Suppressor macrophage treated with lipopolysaccharide for 4 hours (primary cell): ENCODE measurements at places on chromosomes 3 and 15.
A peak's percentile ranks its signal among the peaks of the same experiment; 100 is the strongest.

DNA sequence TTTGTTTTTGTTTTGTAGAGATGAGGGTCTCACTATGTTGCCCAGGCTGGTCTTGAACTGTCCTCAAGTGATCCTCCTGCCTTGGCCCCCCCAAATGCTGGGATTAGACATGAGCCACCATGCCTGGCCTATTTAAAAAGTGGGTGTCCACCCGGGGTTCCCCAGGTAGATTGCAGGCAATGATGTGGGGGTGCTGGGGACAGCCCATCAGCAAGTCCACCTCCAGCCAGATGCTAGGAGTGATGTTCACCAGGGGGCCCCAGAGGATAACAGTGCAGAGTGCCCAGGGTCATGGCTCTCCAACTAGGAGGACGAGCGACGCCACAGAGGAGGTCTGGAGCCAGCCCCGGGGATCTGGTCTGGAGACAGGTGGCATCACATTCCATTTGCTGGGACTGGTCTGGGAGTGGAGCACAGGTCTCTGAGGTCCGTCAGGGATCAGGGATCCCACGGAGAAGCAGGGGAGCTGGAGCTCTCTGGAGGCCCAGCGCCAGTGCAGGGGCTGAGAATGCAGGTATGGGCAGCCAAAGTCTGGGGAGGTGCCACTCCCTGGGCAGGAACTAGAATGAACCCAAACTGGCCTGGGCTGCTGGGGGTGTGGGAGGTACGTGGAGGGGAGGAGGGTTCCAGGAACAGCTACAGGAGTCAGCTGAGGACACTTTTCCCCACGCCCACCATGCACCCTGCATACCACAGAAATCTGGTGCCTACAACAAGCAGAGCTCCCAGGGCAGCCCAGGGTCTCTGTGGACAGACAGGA, 51.2 kb upstream of the PCSK6 start:
- no peak for DNase-seq

DNA sequence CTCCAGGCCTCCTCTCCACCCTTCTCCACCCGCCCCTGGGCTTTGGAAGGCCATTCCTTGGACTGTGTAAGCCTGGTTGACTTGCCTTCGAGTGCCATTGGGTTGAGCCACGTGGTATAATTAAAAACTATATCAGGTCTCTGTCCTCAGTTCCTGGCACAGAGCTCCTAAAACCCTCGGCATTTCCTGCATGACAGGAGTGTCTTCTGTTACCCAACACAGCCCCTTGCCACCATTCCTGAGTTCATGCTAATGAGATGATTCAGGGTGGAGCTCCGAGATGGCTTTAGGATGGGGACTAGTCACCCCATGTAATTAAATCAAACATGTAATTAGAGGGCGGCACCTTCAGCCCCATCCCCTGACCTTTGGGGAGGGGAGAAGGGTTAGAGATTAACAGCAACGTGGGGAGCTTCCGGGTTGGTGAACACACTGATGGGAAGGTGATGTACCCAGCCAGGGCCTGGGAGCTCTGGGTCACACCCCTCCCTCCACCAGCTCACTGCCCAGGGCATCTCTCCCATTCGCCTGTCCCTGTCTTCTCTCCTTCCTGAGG, 256.4 kb downstream of the FAM43A start:
- DNase-seq = no peak

DNA sequence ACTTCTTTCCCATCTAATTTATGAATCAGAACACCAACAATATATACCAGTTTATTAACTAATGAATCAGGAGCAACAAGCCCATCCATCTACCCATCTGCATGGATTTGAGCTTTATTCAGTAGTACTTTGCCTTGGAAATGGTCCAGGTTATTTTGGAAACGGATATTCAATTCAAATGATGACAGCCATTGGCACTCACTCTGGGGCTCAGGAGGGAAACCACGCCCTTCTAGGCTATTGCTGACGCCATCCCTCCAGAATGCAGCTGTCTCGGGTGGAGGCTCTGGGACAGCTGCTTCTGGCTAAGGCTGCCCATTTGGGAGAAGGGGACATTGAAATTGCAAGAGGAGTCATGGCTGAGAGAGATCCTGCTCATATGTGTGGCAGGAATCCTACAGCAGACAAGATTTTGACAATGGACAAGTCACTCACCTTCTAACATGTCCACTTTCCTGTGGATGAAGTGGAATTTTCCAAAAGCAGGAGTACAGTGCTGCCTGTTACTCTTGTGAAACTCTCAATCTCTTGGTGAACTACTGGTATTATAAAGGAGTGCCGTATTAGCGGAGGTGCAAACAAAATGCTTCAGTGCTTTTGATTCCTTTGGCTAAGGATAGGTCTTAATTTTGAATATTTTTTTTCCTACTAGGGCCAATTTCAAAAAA, 29.3 kb upstream of the TRAK1 start:
- peak; percentile 66 for DNase-seq

GRCh38 chr15:98442379-98442833, 205.9 kb upstream of the IGF1R start:
- peak; percentile 60 for DNase-seq

DNA sequence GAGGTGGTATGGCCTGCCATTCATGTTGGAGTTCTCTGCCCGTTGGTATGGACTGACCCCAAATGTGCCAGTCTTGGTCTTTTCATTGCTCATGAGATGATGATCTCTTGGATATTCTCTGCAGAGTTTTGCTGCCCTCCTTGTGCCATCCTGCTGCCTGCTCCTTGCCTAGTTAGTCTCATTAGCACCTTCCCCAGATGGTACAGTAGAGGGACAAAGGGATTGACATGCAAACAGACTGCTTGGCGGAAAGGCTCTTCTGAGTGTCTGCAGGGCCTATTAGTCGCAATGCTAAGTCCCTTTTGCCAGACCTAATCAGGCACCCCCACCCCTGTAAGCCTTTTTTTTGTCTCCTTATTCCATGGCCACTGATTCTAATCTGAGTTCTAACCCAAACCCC, 90.6 kb downstream of the ARNT2 start:
- DNase-seq = no peak

DNA sequence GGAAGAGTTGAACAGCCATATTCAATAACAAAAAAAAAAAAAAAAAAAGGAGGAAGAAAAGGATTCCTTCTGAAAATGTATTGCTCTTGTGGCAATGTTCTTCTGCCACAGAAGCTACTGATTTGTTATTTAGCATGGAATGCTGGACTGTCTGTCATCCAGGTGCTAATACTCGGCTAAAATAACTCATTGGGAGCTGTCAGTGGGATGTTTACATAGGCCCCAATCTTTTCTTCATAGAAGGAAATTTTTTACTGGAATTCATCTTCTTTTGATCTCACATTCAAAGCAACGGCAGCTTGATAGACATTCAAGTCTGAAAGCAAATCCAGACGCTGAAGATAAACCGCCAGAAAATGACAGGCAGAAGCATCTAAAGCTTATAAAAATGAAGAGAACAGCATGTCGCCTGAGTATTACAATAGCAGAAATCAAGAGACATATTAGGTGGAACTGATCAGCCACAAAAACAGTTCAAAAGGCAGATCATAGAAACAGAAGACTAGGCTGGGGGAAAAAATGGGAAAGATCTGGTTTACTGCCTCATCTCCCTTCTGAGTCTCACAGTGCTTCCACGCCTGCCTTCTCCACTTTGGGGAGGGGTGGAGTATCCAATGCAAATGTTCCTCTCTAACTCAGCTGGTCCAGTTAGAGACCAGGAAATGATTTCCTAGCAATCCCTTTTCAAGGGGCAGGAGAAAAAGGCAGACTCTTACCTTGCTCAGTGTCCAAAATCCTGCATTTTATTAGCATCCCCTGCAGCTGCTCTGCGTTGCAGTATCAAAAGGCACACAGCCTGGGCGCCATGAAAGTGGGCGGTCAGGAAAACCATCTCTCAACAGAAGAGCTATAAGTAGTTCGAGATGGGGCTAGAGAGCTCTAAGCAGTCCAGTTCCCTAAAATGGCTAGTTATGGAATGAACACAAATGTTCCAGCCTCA, 451.9 kb downstream of the FOXP1 start:
- no peak for DNase-seq
